ENCODE measurements at places on chromosomes 6 and 20.

DNA sequence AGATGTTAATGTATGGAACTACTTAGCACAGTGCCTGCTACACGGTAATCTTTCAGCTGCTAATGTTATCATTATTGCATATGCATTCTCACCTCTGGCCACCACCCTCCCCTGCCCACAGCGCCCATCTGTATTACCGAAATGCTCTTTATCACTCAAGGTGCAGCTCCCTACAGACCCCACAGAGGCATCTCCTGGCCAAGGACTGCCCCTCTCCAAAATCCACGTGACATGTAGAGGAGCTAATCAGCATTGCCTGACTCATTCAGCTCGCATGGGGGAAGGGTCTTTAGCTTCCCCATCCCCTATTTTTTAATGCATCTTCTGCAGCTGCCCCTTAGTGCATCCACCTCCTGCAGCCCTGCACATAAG lies 41.8 kb downstream of the SLC22A23 start:
- DNase-seq = no peak

DNA sequence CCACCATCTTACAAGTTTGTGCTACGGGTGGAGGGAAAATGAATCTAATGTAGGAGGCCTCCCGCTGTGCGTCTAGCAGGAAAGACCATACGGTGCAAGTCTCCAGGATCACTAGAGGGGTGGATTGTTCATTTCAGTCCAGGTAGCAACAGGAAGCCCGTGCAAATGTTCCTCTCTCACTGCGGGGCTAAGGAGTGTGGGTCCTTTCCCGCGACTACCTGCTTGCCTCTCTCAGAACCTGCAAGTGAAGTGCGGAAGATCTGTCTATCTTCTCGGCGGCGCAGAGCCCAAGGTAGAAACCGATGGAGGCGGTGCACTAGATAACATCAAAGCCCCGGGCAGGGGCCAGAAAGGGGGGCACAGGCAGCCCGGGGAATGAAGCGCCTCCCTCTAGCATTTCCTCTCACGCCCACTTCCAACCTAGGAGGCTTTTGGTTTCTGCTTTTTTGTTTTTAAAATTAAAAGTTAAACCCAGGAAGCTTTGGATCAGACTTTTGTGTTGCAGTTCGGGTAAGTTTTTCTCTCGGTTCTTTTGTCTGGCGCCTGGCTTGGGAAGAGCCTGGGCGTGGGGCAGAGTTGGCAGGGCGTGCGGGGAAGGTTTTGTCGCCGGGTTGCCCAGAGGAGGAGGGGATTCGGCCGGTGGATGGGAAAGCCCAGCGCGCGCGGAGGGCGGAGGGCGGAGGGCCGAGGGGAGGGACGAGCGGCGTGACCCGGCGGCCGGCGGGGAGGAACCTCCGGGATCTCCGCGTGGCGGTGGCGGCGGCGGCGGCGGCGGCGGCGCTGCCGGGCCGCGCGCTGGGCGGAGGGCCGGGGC lies 3.5 kb upstream of the HIVEP1 start:
- peak; percentile 90 for DNase-seq

GRCh38 chr6:148239215-148239614 lies 103.4 kb upstream of the SASH1 start:
- DNase-seq = no peak

DNA sequence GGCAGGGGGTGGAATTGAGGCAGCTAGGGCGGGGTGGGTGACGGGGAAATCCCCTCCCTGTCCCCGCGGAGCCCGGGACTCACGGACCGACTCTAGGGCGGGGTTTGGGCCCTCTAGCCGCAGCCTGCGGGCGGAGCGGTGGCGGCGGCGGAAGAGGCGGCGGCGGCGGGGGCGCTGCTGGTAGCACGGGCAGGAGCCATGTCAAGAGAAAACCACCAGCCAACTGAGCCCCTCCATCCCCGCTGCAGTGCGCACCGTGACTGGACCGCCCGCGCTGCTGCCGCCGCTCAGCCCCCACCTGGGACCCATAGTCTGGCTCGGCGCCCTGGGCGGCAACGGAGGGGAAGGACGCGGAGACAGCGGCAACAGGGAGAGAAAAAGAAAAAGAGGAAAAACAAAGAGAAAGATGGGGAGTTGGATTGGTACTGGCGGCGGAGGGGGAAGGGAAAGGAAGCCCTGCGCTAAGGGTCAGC lies 1.2 kb upstream of the C6orf62 start:
- DNase-seq = peak; percentile 86

DNA sequence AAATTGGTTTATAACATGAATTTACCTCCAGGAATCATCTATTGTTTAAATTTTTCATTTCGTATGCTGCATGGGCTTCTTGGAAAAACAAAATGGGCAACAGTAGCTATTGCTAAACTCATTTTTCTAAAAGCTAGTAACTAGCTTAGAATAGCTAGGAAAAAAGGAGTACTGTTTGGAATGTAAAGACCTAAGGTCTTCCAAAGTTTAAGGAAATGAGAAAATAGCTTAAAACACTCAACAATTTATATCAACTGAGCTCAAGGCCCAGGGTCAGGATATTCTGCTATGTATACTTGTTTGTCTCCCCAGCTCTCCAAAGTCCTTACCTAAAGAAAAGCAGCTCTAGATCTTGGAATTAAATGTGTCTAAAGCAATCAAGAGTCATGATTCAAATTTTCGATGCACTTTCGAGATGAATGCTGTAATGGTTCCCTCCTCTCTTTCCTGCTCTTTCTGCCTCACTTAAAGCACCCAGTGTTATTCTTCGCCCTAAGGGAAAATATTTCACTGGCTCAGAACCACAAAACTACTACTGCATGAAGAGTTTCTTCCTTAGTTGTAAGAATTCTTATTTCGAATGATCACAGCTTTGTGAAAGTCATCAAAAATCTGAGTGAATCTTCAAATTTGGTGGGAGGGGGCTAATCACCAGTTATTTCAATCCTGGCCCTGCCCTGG lies 41.6 kb downstream of the LYRM4 start:
- DNase-seq = no peak

GRCh38 chr6:33088258-33088930 lies 12.6 kb downstream of the HLA-DPB1 start:
- DNase-seq = no peak

DNA sequence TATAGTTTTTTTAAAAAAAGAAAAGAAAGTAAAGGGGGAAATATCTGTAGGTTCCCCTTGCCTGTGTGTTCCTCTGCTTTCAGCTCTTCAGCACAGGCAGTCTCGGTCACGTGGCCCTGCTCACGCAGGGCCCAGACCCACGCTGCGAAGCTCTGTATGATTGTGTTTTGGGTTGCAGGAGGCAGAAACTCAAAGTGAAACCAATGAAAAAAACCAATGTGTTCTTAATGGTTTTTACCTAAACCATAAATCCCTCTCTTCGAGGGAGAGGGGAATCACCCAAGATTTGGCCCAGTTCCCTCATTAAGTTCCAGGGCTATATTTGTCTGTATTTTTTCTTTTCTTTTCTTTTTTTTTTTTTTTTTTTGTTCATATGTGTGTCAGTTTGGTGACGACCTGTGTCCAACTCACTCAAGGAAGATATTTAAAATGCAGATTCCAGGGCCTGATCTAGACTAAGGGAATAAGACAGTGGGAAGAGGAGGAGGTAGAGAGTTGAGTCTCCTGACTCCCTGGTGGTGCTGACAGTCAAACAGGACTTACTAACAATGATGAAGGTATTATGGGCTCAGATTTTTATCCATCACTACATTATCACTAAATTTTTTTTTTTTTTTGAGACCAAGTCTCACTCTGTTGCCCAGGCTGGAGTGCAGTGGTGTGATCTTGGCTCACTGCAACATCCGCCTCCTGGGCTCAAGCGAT lies 33.8 kb upstream of the RREB1 start:
- DNase-seq = peak; percentile 87

- no peak for DNase-seq
These were observed 95.0 kb downstream of the LRFN2 start for GRCh38 chr6:40492187-40492586.

- DNase-seq = no peak
These were observed 538 bp downstream of the FERMT1 start for GRCh38 chr20:6122111-6122872.

- no peak for DNase-seq
These were observed 523 bp upstream of the COX7A2 start for GRCh38 chr6:75244063-75244584.

DNA sequence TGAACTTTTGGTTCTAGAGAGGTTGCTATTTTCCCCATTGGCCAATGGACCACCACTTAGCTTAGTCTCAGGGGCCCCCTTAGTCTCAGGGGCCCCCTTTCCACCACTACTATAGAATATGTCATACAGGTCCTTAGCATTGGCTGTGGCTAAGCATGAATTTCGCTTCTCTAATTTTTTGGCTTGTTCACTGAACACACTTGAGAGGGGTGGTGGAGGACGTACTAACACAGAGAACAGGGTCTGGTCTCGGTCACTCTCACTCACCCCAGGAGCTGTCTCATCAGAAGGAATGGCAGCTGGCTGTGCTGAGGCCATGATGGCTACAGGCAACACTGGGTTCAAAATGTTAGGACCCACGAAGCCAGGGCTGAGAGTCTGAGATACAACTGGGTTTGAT lies 30.3 kb downstream of the ZNF318 start:
- DNase-seq = no peak

GRCh38 chr20:63394069-63394919 lies 33.1 kb upstream of the CHRNA4 start:
- DNase-seq = no peak

DNA sequence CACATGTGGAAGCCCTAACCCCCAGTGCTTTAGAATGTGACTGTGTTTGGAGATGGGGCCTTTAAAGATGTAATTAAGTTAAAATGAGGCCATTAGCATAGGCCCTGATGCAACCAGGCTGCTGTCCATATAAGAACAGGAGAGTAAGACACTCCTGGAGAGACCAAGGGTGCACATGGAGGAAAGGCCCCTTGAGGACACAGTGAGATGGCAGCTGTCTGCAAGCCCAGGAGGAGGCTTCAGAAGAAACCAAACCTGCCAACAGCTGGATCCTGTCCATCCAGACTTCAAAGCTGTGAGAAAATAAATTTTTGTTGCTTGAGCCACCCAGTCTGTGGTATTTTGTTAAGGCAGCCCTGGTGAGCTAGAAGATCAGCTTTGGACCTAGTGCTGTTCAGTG lies 16.8 kb upstream of the SNRPB2 start:
- no peak for DNase-seq

DNA sequence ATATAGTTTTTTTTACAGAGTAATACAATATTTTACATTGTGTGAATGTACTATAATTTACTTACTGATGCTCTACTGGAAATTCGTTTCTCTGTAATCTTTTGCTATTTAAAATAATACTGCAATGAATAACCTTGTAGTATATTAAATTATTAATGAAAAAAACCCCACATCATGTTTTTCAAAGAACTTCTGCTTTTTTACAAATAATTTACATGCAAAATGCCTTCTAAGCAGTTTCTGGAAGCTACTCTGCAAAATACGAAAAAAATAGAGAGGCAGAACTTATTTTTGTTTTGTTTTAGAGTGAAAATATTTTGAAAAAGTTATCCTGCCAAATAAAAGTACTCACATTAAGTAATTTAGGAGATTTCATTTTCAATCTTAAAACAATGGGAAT lies 165.8 kb upstream of the SIM1 start:
- no peak for DNase-seq

DNA sequence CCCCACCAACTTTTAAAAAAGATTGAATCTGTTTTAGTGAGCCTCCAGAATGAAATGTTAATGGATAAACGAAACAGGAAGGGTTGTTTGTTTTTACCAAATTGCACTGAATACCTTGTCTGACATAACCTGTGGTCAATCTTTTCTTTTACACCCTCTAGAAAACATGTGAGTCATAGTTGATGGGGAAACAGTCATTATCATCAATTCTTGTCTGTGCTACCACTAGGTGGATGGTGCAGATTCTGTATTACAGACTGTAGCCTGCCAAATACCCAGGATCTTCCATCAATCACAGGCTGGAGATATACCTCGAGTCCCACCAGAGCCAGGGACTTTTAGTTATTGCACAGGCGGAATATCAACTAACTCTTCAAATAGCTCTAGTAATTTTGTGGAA lies 29.5 kb upstream of the PKIB start:
- no peak for DNase-seq

- DNase-seq = no peak
These were observed 79.9 kb downstream of the PREX1 start for GRCh38 chr20:48747840-48748414.

DNA sequence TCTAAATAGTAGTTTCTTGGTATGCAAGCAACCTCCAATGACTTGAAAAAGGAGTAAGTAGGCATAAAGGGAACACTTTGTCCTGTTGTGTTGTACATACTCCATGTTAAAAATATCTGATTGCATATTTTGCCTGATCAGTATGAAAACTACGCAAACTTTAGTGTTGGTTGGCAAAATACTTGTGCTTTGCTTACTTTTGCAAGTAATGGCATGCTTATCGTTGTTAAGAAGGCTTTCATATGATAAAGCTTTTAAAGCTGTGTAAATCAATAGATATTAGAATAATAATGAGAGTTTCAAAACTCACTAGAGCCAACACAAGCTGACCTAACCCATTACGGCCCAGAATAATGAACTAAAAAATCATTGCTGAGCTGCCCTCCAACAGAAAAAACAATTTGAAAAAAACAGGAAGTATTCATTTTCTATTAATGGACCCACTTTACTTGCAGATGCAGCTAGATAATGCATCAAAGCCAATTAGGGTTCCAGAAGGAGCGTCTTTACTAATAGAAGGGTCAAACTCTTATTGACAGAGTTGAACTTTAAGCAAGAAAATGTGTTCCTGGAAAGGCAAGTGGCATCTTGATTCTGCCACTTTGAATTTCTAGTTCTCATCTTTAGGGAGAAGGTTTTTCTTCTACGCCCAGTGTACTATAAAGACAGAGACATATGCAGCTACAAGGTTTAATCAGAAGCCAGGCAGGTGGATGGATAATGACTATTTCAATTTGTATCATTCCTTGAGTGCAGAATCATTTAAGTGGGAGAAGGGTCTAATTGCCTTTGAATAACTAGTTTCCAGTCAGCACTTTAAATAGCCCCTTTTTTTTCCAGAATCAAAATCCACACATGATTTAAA lies 82.2 kb downstream of the SNAP25 start:
- DNase-seq = no peak

DNA sequence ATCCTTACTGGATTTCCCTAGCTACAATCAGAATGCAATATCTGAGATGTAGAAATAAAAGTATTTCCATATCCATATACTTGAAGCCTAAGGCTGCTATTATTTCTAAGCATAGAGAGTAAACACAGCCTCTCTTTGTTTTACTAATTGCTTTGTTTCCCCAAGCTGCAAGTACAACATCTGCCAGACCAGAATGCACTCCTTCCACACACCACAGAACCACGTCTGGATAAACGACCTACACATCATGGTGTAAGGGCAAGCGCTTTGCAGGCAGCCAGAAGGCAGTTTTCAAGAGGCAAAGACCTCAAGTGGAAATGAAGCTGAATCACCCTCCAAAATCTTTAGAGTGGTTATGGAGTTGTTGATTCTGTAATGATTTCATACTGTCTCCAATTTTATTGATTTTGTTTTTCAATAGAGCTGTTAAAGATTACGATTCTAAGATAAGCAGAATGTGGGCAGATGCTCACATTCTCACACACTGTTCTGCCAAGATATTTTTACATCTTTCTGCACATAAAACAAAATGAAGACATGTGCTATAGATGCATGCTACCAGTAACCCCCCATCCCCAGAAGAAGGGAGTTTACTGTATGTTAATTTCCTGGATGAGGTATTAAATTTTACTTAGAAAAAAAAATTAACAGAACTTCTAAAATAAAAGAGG lies 88.8 kb downstream of the THEMIS start:
- peak; percentile 38 for DNase-seq

GRCh38 chr6:122620902-122621301 lies 10.7 kb downstream of the PKIB start:
- no peak for DNase-seq

Measured in activated CD4-positive, alpha-beta T cell treated with anti-CD3 and anti-CD28 coated beads for 36 hours (primary cell).